Left ventricle myocardium inferior (tissue), 1 donor: ENCODE measurements at places on chromosomes 7 and 10. TPM values are rescaled to one million over a fixed set of nuclear protein-coding genes. Genes with fewer than 3 reads are reported as not detected.

GRCh38 chr10:17943033-17943745 is 8.5 kb upstream of the SLC39A12 start:
- no peaks in the 10 kb centered on the region for H3K36me3 ChIP-seq
- H3K4me3 ChIP-seq, result no peak overlapping the region
- no peak for DNase-seq
- no peak overlapping the region for H3K27ac ChIP-seq
- H3K27me3 ChIP-seq, result no peaks in the 10 kb centered on the region

- H3K27me3 ChIP-seq, result no peaks in the 10 kb centered on the region
- peaks cover 3% of the 10 kb centered on the region for H3K4me1 ChIP-seq
- H3K27ac ChIP-seq, result no peak overlapping the region
- H3K36me3 ChIP-seq, result no peaks in the 10 kb centered on the region
- no peak overlapping the region for H3K4me3 ChIP-seq
Observed at GRCh38 chr7:38675494-38676106, 44.4 kb upstream of the AMPH start.

GRCh38 chr7:40804477-40805215 is 669.8 kb downstream of the SUGCT start:
- H3K36me3 ChIP-seq, result no peaks in the 10 kb centered on the region
- no peak for DNase-seq
- H3K27ac ChIP-seq, result no peak overlapping the region

DNA sequence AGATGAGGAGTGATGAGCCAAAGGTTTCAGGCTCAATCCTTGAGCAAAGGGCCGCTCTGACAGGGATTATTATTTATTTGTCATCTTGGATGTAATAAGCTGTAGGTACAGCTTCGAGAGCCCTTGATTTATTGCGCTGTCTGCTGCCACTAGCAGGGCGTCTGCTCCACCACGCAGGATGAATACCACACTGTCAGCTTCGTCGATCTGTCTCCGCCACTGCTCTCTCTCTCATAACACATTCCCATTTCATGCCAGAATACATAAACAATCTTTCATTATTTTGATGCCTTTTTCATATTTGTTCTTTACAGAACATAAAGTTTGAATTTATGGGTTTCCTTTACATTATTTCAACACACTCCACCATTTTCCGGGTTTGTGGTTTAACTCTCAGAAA is 276.6 kb downstream of the LRMDA start:
- no peaks in the 10 kb centered on the region for H3K36me3 ChIP-seq
- no peaks in the 10 kb centered on the region for H3K27me3 ChIP-seq
- H3K27ac ChIP-seq, result no peak overlapping the region
- H3K4me1 ChIP-seq, result no peaks in the 10 kb centered on the region
- H3K4me3 ChIP-seq, result no peak overlapping the region

DNA sequence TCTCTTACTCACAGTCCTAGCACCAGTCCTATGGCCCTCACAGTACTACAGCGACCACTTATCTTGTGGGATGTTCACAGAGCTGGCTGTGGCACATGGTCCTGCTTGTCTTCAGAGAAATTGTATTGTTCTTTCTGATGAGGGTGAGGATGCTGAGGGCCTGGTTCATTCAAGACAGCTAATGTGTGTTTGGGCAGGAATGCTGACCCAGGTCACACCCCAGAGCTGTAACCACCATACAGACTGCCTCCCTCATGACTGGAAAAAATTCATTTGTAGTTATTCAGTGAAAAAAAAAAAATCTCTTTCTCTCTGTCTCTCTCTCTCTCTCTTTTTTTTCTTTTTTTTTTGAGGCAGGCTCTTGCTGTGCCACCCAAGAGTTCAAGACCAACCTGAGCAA is 83.5 kb downstream of the KLF6 start:
- H3K27me3 ChIP-seq, result no peaks in the 10 kb centered on the region
- peaks cover 14% of the 10 kb centered on the region for H3K4me1 ChIP-seq
- no peaks in the 10 kb centered on the region for H3K36me3 ChIP-seq
- DNase-seq, result no peak

- peak overlapping the region; percentile 67 for H3K27ac ChIP-seq
- no peaks in the 10 kb centered on the region for H3K27me3 ChIP-seq
- H3K36me3 ChIP-seq, result peaks cover 29% of the 10 kb centered on the region
- peaks cover 28% of the 10 kb centered on the region for H3K4me1 ChIP-seq
- DNase-seq, result peak; percentile 89
- H3K4me3 ChIP-seq, result peak overlapping the region; percentile 13
Observed at GRCh38 chr7:74587435-74588126, 69.9 kb upstream of the GTF2I start.

DNA sequence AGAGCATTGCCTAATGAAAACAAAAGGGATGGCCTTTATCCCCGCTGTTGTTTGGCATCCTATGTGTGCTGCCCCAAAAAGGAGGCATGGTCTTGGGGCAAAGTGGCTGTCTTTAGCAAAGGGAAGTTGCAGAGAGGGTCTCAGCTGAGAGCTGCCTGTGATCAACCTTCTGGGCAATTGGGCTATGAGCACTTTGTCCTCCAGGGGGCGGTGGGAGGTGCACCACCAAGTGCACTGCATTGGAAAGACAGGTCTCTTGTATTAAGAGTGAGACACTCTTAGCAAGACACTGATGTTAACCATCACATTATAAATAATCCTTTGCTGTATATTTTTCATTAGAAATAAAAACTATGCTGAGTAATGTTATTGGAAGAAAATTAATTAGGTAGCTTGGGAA is 314.8 kb downstream of the POM121L12 start:
- H3K27ac ChIP-seq, result no peak overlapping the region
- H3K27me3 ChIP-seq, result no peaks in the 10 kb centered on the region
- no peak overlapping the region for H3K4me3 ChIP-seq

GRCh38 chr7:42650171-42650570 is 261.7 kb downstream of the C7orf25 start:
- H3K36me3 ChIP-seq, result no peaks in the 10 kb centered on the region
- H3K27ac ChIP-seq, result no peak overlapping the region
- H3K27me3 ChIP-seq, result no peaks in the 10 kb centered on the region
- no peak overlapping the region for H3K4me3 ChIP-seq
- no peaks in the 10 kb centered on the region for H3K4me1 ChIP-seq
- no peak for DNase-seq

DNA sequence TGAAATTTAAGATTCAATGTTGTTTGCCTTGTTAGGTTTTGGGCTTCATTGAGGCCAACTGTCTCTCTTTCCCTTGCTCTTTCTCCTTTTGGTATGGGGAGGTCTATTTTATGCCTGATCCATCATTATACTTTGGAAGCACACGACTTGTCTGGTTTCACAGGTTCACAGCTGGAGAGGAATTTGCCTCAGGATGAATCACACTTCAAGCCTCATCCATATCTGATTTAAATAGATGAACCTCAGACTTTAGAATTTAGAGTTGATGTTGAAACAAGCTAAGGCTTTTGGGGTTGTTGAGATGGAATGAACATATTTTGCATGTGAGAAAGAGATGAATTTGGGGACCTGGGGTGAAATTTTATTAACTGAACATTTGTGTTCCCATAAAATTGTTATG is 150.5 kb upstream of the IGFBP3 start:
- no peaks in the 10 kb centered on the region for H3K36me3 ChIP-seq
- no peak overlapping the region for H3K4me3 ChIP-seq
- H3K27ac ChIP-seq, result no peak overlapping the region
- H3K4me1 ChIP-seq, result no peaks in the 10 kb centered on the region

The OAT gene
- 24.3 TPM for total RNA-seq

The FAM25G gene
- not detected for total RNA-seq

The TMEM26 gene
- 0.30 TPM for total RNA-seq

The SPDYE6 gene
- total RNA-seq, result not detected

The PDCD11 gene
- 11.2 TPM for total RNA-seq

The TAS2R4 gene
- 0.25 TPM for total RNA-seq
